ENCODE measurements at places on chromosomes 5 and 9.
A peak's percentile ranks its signal among the peaks of the same experiment; 100 is the strongest.

DNA sequence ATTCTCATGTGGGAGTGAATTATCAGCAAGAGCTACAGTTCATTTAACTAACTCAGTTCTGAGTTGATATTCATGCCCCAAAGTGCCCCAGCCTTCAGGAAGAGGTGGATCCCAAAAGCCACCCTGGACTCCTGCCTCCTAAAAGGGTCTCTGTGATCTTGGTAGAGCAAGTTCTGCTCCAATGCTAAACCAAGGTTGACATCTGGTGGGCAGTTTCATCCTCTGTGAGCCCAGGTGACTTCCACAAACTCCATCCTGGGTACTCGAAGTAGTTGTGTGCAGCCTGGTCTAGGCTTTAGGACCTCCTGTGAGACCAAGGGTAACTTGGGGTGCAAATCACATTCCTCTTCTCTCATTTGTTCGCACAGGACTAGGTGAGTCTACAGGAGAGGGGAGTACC, 816.8 kb downstream of the MTRR start:
- DNase-seq: no peak

GRCh38 chr9:108951578-108951977, 17.4 kb downstream of the ABITRAM start:
- DNase-seq: no peak

- no peak for DNase-seq
Observed at GRCh38 chr5:4653475-4653874, 486.7 kb upstream of the ADAMTS16 start.

GRCh38 chr9:27668280-27668679, 95.0 kb upstream of the C9orf72 start:
- DNase-seq: no peak

GRCh38 chr5:158679221-158679641, 420.5 kb downstream of the EBF1 start:
- no peak for DNase-seq

GRCh38 chr5:173435447-173435846, 107.2 kb upstream of the STC2 start:
- DNase-seq: no peak

- no peak for DNase-seq
Observed at GRCh38 chr5:161333194-161333880, 213.2 kb downstream of the GABRB2 start.

DNA sequence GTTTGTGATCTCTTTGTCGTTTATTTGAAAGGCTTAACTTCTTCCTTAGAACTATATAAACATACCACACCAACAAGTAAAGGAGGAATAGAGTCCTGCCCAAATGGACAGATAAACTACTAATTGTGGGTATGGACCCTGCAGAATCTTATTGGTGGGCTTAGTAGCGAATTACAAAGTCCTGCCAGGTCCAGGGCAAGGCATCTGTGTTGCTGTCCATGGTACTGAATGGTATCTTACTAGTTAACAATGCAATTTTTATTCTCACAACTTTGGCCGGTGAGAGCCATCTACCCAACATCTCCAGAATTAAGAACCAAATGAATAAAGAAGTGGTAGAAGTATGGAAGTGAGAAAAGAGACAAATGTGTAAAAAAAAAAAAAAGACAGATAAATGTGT, 1782.4 kb upstream of the WWC1 start:
- no peak for DNase-seq

DNA sequence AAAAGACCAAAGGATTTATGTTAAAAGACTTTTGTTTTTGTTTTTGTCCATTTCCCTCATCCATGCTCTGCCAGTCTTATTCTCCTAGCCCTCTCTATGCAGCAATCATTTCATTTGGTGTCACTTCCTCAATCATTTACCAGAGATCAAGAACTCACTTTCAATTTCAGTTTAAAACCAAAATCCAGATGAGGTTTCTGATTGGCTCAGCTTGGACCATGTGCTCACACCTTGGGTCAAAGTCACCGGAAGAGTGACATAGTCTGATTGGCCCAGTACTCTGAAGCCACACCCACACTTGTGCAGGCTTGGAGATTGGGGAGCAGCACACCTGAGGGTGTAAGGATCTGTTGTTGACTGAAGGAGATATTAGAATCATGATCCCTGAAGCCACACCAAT, 79.6 kb downstream of the TLR4 start:
- DNase-seq: peak; percentile 42

- DNase-seq: no peak
Observed at GRCh38 chr5:176530983-176531901, 6.0 kb downstream of the RNF44 start.

GRCh38 chr5:78858364-78858763, 126.7 kb downstream of the ARSB start:
- DNase-seq: no peak

- DNase-seq: no peak
Observed at GRCh38 chr5:162842727-162843126, 594.7 kb upstream of the CCNG1 start.

GRCh38 chr9:4859035-4859434, 66.3 kb downstream of the RCL1 start:
- DNase-seq: no peak

- no peak for DNase-seq
Observed at GRCh38 chr5:76590027-76590426, 33.2 kb downstream of the F2RL2 start.

DNA sequence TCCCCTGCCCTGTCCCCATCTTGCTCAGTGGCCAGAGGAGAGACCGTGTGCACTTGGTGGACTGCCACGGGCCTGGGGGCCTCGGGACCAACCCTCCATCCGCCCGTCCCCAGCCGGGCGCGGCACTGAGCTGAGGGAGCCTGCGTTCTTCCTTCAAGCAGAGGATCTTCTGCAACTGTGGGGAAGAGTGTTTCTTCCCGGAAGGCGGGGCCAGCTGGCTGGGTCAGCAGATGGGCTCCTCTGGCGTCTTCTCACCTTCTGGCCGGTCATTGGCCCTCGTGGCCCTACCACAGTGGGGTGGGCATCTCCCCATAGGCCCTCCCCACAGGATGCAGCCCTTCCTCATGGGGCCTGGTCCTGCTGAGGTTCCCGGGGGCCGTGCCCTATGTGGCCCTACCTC, 17.4 kb downstream of the RXRA start:
- DNase-seq: no peak

DNA sequence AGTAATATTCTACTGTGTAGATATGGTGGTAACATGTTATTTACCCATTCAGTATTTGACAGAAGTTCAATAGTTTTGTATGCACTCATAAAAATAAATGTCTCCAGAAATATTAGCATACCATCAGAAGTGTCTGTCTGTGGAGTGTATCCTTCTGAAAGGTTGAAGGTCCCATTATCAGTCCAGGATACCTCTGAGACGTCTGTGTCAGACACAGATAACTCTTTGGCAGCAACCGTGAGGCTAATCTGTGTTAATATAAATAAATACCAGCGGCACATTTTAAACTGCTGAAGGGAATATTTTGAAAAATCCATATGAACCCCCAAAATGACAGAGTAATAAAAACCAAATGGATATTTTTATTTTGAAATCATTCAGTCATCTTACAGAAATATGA, 11.9 kb upstream of the ZNF622 start:
- DNase-seq: no peak

GRCh38 chr5:145830594-145830993, 4.5 kb downstream of the PRELID2 start:
- no peak for DNase-seq

GRCh38 chr5:132651838-132652469, 6.0 kb upstream of the IL13 start:
- no peak for DNase-seq

- no peak for DNase-seq
Observed at GRCh38 chr5:66136053-66136452, 8.0 kb upstream of the SREK1 start.

GRCh38 chr5:43357067-43357466, 43.9 kb upstream of the HMGCS1 start:
- DNase-seq: no peak

Measured in effector memory CD8-positive, alpha-beta T cell (primary cell).